ENCODE measurements at places on chromosomes 6 and 20. TPM values are rescaled to one million over a fixed set of nuclear protein-coding genes. Genes with fewer than 3 reads are reported as not detected.

DNA sequence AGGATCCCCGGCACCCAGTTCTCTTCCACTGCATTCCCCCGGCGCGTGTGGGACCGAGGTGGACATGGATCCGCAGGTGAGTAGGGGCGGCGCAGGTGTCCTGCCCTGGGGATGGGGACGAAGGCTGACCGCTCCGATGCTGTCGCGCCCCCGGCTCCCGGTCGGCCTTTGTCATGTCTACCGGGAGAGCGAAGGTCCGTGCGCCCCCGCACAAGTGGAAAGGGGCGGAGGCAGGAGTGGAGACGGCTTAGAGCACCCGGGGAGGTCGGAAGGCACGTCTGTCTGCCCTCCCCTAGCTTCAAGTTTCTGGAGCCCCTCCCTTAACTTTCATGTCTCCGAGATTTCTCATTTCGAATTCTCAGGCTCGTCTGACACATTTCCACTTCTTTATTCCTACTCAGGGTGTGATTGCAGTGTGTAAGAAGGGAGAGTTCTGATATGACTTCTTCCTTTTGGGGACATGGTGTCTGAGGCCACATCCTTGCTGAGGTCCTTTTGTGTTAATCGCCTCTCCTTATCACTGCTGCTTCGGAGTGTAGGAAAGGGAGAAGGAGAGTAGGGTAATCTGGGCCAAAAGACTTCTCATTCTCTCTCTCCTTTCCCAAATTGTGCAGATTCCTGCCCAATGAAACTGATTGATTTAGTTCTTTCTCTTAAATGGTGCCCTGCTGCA, 435 bp downstream of the KIFC1 start:
- DNase-seq, result no peak

DNA sequence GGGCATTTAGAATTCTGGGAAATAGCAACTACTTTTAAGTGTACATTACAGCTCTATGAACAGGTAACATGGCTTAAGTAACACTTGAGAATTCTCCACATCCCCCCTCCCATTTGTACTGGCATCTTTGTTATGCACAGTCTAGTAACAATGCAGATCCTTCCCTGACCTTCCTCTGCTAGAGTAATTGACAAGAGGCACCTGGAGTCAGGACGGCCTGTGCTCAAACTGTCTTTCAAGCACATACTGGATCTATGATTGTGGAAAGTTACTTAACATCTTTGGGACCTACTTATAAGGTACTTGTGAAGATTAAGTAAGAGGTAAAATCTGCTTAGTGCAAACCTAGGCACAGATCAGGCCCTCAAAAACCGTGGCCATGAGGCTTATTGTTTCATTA, 21.9 kb upstream of the GSTA3 start:
- DNase-seq, result no peak

DNA sequence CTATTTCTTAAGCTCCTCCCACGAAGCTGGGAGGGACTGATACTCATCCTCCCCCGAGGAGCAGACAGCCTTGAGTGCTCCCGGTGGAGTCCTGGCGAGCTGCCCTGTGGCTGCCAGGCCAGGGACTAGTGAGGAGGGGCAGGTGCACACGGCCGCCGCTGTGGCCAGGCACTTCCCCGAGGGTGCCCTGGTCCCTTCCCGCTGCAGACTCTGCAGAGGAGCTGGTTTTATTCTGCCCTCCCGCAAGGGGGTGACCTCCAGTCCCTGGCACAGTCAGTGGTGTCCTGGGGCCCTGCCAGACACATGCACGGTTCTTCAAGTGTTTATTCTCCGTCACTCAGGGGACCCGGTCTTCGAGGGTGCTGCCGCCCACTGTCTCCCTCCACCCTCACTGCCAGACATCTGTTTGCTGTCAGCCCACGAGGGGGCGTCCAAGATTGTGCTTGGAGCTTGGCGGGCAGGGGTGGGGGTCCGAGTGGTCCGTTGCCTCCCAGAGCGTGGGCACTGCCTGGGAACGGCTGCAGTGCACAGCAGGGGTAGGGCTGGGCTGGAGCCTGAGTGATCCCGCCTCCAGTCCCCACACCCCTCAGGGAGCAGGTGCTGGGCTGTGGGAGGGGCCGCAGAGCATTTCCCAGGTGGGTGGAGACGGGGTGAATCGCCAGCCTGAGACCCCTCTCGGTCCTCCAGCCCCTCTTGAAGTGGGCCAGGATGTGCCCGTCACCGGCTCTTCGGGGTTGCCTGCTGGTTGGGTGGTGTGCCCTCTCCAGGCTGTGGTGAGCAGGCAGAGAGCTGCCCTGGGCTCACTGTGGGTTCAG, 3.1 kb upstream of the CABLES2 start:
- peak; percentile 65 for DNase-seq

DNA sequence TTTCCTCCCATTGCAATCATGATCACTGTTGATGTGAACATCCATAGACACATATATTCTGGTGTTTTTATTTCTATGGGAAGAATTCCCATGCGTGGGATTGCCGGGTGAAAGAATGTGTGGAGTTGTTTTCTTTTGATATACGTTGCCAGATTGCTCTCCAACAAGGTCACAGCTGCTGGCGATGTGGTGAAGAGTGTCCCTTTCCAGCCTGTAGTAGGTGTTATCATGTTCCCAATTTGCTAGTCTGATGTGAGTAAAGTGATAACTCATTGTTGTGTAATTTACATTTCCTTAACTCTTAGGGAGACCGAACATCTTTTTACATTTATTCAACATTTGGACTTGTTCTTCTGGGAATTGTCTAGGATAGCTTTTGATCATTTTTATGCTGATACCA, 14.5 kb upstream of the ELMO2 start:
- no peak for DNase-seq

- no peak for DNase-seq
Observed at GRCh38 chr6:38144365-38144945, 324.9 kb downstream of the ZFAND3 start.

DNA sequence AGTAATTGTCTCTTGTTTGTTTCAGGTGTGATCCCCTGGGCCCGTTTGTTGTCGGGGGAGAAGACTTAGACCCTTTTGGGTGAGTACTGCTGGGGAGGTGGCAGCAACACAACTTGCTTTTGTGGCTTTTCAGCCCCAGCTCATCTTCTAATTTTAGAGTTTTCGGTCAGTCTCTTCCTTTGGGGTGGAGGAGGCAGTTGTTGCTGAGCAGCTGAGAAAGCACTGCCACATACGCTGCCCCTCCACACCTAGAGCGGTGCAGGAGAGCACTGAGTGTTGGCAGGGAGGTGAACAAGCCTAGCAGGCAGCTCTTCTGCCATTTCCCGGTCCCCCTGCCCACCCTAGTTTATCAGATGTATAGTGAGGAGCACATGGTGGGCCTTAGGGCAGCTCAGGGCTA, 21.7 kb downstream of the TMEM74B start:
- DNase-seq, result no peak

DNA sequence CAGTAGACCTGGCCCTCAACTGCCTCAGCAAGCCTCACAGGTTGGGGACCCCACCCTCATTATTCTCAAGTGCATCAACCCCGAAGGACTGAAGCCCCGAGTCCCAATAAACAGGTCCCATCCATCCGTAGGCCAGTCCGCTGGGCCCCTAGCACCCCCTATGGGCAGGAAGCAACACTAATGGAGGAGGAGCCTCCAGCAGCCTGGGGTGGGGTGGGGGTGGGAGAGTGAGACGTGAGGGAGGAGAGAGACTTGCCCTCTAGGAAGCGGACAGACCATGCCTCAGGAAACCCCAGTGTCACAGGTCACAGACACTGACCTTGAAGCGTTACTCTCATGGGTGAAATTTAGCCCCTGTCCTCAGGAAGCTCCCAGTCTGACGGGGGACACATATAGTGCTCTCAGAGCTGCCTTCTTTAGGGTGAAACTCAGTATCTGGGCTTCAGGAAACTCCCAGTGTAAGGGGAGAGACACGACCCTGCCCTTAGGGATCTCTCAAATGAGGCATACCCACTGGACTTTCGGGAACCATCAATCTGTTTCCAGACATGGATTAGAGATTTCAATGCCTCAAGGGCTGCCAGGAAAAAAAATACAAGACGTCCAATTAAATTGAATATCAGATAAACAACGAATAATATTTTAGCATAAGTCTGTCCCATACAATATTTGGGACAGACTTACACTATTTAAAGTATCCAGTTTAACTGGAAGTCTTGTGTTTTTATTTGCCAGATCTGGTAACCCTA, 125.8 kb downstream of the MRPL14 start:
- DNase-seq, result no peak

- no peak for DNase-seq
Observed at GRCh38 chr6:138577151-138577915, 78.0 kb upstream of the NHSL1 start.

DNA sequence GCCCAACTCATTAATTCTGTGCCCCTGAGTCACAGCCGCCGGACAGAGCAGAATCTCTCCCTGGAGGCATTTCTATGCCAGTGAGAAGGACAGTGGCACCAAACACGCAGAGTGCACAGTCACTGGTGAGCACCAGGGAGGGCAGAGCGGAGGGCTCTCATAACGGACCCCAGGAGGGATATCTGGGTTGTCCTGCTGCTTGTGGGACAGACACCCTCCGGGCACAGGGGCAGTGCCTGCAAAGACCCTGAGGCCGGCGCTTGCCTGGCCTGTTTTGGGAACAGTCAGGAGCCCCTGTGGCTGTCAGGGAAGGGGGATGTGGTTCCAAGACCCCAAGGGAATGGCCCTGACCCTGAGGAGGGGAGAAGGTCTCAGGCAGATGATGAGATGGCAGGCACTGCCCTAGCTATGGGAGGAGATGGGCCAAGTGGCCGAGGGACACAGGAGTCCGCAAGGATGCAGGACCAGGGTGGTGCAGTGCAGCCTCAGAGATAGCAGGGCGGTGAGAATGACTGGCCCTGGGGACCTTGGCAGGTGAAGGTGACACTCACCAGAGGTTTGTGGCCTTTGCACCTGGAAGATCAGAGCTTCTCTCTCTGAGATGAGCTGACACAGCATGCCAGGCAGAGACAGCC, 270.8 kb downstream of the SMOC2 start:
- DNase-seq, result no peak

DNA sequence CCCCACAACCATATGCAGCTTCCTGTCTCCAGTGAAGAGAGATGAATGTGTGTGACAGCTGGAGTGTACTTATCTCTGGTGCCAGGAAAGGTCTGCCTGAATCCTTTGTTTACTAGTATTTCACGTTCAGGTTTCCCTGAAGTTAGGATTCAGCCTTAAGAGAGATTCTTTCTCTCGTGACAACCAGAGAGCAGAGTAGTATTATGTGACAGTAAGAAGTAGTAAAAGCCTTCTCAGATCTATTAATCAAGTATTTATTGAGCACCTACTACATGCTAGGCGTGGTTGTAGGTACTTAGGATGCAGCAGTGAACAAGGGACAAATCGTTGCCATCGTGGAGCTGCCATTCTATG, 949 bp downstream of the KIFC1 start:
- no peak for DNase-seq

DNA sequence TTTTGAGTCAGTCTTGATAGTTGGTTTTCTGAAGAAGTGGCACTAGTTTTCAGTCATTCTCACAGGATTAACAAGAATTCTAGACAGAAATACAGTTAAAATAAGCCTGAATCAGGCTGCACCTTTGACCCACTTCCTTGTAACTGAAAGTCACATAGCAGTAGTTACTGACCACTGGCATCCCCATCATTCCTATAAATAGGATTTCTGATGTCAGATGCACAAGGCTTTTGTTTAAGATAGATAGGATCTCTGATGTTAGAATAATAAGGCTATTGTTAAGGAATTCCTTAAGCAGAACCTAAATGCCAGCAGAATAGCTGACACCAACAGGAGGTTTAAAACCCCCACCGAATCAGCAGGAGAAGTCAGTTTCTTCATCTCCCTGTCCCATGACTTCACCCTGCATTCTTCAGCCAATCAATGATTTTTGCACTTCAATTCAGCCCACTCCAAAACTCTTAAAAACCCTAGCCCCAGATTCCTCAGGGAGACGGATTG, 30.6 kb upstream of the ZBTB24 start:
- peak; percentile 81 for DNase-seq

DNA sequence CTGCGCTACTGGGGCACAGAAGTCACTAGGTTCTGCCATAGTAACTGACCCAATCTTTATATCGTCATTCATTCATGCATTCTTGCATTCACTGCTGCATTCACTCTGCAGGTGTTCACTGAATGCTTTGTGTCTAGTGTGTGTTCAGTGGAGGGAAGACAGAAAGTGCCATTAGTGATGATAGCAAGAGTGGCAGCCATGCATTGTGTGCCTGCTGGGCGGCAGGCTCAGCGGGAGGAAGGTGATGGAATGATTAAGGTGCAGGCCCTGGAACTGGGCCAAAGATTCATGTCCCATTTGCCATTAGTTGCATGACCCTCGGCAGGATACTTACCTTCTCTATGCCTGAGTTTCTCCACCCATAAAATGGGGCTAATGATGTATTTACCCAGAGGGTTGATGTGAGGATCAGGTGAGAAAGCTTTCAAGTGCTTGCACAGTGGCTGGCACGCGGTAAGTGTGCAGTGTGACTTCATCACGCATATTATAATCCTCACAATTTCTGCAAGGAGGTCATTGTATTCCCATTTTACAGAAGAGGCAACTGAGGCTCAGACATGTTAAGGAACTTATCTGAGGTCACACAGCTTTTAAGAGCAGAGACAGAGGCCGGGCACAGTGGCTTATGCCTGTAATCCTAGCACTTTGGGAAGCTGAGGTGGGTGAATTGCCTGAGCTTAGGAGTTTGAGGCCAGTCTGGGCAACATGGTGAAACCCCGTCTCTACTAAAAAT, 40.1 kb downstream of the ITPR3 start:
- no peak for DNase-seq

DNA sequence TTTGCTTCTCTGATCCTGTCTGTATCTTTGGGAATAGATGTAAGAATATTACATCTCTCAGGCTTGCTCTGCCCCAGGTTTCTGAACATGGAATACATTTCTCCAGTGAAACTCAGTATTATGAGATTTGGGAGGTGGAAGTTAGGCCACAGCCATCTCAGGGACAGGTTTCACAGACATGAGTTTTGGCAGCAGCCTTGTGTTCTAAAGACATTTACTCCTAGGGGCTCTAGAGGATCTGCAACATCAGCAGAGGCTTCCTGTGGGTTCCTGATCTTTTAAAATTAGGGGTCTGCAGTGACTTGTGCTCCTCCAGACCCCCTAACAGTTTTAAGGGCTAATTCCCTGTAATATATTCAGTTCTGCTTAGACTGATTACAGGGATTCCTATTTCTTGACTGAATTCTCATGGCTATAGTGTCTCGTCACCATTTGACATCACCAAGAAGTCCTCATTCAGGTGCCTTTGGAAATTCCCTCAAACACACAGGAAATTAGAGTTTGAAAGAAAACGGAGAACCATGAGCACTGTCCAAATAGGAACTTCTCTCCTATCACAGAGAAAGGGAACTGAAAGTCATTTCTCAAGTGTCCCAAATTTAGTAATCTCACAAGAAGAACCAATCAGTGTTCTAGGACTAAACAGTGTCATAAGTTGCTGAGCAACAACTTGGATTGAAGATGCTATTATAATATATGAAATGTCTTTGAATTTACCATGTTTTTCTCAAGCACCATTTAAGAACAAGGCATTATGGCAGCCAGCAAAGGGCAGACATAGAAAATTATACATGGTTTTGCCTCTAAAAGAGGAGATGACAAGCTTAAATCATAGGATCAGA, 2.5 kb upstream of the HLA-DRA start:
- DNase-seq, result no peak

Gene GNRH2
- not detected for total RNA-seq

Gene NKX2-4
- not detected for total RNA-seq

Gene FERMT1
- 7.0 TPM for total RNA-seq

All from A172 (cell line).